CD4-positive, alpha-beta T cell treated with Interleukin-15 for 4 hours (primary cell): ENCODE measurements at places on chromosomes 4 and X.

GRCh38 chr4:141668200-141668910, 32.0 kb downstream of the IL15 start:
- DNase-seq: no peak

- no peak for DNase-seq
Observed at GRCh38 chrX:141662781-141663180, 35.8 kb downstream of the SPANXD start.

DNA sequence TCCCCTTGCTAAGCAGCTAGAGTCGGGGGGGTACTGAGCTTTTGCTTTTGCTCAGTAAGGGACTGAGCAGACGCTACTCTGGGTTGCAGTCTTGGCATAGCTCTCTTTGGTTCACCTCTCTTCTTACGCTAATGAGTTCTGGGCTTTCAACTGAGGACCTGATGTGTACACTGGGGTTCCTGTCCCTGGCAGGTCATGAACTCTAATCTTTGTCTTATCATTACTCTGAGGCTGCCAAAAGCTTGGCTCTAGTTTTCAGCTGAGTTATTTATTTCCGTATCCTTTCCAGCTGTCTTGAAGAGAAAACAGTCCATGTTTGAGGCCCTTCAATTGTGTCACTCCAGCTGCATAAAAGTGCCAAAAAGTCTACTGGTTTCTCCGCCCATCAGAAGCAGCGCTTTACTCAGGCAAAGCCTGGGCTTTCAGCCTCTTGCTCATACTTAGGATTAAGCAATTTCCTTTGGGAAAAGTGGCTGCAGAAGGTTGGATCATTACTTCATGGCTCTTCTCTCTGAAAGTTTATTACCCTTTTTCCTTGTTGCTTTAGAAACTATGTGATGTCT, 121.0 kb upstream of the STOX2 start:
- DNase-seq: no peak

GRCh38 chr4:183443655-183444213, 702 bp upstream of the CDKN2AIP start:
- peak; percentile 33 for DNase-seq

GRCh38 chrX:18871970-18872369, 111.9 kb downstream of the PHKA2 start:
- DNase-seq: no peak

DNA sequence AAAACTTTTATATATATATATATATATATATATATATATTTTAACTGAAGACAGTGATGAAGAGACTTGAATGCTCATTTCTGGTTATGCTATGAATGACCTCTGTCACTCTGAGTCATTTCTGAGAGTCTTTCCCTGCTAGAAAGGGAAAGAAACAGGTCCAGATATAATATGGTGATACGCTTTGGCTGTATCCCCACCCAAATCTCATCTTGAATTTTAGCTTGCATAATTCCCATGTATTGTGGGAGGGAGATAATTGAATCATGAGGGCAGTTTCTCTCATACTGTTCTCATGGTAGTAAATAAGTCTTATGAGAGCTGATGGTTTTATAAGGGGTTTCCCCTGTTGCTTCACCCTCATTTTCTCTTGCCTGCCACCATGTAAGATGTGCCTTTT, 254.1 kb upstream of the IGFBP7 start:
- no peak for DNase-seq

DNA sequence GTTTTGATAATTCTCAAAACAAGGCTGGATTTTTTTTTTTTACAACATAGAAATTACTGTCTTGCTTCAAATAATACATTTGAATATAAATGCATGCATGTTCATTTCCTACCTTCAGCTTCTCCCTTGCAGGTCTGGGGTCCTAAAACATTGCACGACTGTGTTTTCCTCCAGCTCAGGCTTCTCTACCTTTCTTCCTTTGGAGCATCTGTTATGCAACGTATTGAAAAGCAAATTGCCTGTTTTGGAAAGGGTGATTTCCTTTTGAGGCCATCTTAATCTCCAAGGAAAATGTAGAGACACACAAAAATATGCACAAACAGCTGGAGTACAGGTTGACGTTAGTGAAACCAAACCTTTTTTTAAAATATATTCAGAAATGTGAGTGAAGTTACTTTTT, 115.6 kb upstream of the TLL1 start:
- DNase-seq: no peak

DNA sequence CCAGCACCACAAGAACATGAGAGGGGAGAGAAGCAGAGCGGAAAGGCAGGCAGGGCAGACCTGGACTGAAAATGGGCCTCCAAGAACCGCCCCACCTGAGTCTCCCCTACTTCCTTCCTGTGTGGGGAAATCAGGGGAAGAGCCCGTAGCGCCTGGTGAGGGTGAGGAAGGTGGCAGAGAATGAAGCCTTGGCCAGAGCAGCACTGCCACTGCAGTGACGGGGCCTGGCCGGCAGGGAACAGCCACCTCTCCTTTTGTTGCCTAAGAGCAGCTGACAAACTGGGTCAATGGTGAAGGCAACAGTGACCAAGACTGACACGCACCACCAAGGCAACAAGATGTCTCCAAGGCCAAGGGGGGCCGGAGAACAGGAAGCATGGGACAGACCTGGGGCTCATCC, 58.4 kb upstream of the CBR4 start:
- DNase-seq: no peak

GRCh38 chr4:41734371-41734770, 14.2 kb downstream of the PHOX2B start:
- no peak for DNase-seq

- DNase-seq: no peak
Observed at GRCh38 chrX:85159644-85160043, 83.9 kb downstream of the SATL1 start.

GRCh38 chrX:152170621-152171020, 32.2 kb upstream of the MAGEA10 start:
- no peak for DNase-seq

GRCh38 chr4:55336138-55337034, 9.7 kb upstream of the SRD5A3 start:
- DNase-seq: no peak

- DNase-seq: no peak
Observed at GRCh38 chr4:172946503-172946902, 222.1 kb upstream of the GALNT7 start.

GRCh38 chrX:47209508-47210238, 8.8 kb upstream of the CDK16 start:
- no peak for DNase-seq

GRCh38 chrX:20270562-20270890, 3.8 kb upstream of the RPS6KA3 start:
- no peak for DNase-seq

DNA sequence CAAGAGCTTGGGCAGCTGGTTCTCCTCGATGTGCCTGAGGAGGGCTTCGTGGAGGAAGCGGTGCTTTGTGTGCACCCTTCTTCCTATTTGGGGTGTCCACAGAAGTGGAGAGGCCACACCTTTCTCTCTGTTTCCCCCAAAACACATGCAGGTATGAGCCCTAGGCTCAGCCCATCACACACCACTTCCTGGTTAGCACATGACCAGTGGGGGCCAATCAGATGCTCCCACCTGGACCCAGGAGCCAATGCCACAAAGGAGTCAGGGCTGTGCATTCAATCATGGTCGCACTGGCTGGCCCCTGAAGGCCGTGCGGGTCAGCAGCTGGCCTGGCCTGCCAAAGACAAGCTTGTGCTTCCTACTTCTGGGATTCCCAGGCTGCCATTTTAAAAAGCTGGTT, 51.4 kb downstream of the PPP2R2C start:
- DNase-seq: no peak

DNA sequence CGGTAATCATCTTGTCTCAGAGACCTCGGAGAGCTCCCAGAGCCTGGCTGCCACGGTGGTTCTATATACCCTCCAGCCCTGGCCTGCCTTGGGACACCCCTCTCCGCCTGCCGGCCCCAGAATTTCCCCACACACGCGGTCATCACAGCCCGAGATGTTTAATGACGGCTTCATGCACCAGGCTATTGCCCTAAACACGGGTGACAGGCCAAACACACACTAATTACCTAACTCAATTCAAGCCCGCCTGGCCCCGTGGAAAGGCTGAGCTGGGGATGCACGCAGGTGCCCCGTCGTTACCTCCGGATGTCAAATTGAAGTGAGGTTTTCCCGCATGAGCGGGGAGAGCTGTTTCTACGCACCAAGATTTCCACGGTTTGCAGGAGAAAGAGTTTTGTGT, 72.9 kb upstream of the PPP2R3B start:
- no peak for DNase-seq

DNA sequence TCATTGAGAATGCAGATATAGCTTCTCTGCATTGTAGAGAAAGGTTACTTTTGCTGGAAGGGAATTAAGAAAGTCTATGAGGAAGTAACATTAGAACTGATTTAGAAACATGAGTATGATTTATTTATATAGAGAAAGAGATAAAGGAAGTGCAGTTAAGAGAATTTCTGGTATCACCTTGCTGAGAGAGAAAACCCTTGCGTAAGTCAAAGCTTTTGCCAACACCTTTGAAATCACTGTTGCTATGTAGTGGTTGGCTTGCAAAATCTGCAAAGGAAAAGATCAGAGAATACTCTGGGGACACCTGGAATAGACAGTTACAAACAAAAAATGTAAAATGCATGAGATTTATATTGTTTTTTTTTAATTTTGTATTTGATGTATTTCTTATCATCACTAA, 137.3 kb upstream of the RXFP1 start:
- no peak for DNase-seq

GRCh38 chr4:147526272-147526654, 45.4 kb downstream of the EDNRA start:
- DNase-seq: no peak

DNA sequence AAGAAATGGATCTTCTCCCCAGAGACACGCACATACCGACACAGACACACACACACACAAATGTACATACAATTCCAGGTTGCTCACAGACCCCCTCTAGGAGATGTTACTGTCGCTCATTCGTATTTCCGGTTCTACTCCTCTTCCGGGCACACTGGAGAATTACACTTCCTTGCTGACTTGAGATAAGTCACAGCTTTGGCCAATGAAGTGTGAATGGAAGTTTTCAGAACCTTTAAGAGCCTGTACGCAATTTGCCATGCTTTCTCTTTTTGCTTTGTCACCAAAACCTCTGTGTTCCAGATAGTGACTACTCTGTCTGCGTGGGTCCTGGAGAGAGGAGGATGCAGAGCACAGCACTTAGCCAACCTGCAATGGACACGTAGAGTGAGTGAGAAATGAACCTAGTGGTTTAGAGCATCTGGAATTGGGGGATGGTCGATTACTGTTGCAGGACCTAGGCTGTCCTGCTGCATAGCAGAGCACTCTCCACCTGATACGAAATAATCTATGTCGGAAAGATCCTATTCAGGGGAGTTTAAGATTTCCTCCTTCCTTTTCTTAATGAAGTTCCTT, 239.5 kb upstream of the TET2 start:
- no peak for DNase-seq

- no peak for DNase-seq
Observed at GRCh38 chr4:111652236-111652635, 493.0 kb upstream of the FAM241A start.

GRCh38 chrX:133640161-133641015, 225.1 kb upstream of the GPC4 start:
- no peak for DNase-seq

DNA sequence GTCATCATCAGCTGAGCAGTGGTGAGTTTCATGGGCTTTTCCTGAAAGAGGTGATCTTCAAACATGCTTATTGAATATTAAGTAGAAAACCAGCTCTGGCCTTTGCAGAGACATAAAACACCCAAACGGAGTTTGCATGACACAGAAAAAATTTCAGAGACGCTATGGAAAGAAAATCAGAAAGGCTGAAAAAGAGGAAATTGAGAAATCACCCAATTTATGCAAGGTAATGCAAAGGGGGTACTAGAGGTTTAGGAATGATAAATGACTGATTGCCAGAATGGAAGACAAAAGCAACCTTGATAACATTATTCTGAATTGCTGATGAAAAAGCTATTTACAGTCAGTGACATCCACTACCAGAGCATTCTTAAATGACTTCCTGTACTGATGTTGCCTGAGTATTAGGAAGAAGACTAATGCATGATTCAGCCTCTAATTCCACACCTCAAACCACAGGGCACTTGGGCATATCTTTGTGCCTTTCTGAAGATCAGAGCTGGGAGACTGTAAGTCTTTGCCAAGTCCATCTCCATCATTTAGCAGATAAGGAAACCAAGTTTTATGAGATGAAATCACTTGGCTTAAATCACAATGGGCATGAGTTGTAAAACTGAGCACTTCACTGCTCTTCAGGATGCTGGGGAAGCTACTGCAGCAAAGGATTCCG, 565.7 kb downstream of the PPARGC1A start:
- DNase-seq: no peak

DNA sequence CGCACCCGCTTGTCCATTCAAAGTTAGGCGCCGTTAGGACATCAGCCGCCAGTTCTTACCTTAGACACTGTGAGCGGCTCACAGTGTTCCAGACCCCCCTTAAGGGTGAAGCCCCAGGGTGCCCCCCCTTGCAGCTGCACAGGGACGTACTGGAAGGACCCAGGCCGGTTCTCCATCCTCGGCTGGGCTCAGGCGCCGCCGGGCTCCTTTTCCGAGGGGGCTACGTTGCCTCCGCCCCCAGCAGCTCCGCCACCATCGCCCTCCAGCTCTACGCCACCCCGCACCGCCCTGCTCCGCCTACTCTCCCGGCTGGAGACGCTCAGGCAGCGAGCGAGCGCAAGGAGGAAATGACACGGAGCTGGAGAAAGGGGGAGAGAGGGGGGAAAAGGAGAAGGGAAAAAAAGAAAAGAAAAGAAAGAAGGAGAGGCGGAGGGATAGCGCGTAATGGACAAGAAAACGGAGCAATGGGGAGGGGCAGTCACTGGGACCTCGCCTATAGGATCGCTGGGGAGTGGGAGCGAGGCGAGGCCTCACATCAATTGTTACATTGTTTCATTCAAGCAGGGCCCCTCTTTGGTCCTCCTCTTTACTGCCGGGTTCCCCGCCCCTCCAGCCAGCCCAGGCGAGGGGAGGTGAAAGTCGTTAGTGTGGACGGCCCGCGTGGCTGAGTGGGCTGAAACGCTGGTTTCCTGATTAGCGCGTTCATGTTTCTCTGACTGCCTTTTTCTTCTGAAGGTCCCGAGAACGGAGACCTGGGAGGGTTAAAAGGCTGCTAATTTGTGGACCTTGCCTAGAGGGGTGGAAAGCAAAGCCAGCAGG, at the start of gene SHROOM4:
SHROOM4 (minus strand) TSS at position 352 of the 819 bp plus-strand sequence; CDS start at position 176, 176 bp downstream.
- no peak for DNase-seq

DNA sequence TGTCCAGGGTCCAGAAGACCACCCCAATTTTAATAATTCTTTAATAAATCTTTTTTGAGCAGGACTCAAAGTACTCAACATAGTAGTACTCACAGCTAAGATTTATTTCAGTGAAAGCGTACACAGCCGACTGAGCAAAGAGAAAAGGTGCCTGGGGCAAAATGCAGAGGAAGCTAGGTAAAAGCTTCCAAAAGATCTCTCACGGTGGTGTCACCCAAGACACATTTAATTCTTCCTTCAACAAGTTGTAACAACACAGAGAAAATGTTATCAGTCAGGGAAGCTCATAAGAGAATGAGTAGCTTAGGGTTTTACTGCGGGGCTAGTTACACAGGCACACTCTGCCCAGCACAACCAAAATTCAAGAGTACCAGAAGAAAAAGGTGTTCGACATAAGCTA, 201.1 kb downstream of the OPHN1 start:
- DNase-seq: no peak
